ENCODE measurements at places on chromosomes 2 and 18.

- no peak for DNase-seq
These were observed 68.5 kb downstream of the MYO5B start for GRCh38 chr18:50126471-50126870.

DNA sequence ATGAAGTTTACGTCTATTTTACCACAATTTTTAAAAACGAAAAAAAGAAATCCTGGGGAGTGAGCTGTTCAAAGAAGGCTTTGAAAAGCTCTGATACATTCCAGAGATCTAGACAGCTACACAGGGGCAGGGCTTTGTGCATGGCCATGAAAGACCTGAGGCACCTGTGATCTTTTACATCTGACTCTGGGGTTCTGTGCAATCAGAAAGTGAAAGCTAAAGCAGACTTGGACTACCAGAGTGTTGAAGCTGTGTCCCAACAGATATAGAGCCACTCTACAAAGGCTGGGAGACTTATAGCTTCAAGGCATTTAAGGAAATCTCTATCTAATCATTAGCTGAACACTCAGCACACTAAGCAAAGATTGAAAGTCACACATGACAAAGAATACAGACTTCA is 34.1 kb downstream of the PARD6G start:
- no peak for DNase-seq

DNA sequence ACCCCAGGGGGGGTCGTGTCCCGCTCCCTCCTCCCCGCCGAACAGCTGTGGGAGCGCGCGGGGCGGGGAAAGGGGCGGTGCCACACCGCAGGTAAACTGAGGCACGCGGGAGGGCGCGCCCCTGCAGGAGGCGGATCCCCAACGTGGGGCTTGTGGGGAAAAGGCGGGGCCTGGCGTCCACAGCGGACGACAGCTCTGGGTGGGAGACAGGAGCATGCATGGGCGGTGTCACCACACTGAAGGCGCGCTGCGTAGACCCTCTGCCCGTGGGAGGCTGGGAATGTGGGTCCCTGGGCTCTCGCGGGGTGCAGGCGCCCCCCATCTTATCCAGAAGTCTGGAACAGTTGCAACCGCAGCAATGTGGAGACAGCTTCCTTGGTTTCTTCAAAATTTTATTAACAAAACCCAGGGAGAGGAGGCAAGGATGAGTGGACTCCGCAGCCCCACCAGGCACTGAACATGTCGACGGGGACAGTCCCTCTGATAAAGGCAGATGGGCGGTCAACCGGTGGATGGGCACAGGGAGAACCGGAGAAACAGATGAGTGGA is 723 bp upstream of the MBD1 start:
- no peak for DNase-seq

- no peak for DNase-seq
These were observed 278.4 kb upstream of the DDX18 start for GRCh38 chr2:117536139-117536538.

- DNase-seq = no peak
These were observed 33.1 kb downstream of the RAMP1 start for GRCh38 chr2:237892478-237892877.

DNA sequence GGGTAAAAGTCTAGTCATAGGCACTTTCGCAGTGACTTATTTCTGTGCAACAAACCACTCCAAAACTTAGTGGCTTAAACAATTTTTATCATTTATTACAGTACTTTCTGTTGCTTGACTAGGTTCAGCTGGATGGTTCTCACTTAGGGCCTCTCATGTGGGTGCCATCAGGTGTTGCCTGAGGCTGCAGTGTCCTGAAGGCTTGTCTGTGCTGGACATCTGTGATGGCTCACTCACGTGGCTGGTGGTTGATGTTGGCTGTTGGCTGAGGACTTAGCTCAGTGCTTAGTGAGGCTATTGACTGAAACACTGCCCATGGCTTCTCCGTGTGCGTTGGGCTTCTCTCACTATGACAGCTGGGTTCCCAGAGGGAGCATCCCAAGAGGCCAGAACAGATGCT is 81.4 kb upstream of the GCFC2 start:
- no peak for DNase-seq
